Head of caudate nucleus (tissue), 42 donors: ENCODE measurements at places on chromosomes 16 and 17.

- DNase-seq, result no peak
These were observed 5.6 kb downstream of the DECR2 start for GRCh38 chr16:407253-407652.

GRCh38 chr16:710500-711075, 4.3 kb upstream of the METRN start:
- DNase-seq, result no peak

DNA sequence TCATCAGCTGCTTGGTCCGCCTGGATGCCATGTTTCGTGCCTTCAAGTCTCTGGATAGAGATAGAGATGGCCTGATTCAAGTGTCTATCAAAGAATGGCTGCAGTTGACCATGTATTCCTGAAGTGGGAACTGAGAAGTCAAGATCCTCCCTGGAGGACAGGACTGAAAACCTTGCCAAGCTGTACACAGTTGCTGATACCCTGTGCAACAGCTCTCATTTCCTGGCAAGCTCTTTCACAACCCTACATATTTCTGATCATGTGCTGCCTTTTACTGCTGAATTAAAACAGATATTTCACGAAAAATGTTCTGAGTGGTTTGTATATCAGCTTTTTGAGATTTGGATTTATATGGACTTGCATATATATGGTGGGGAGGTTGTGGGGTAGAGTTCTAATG, 898 bp downstream of the CAPNS2 start:
- no peak for DNase-seq

DNA sequence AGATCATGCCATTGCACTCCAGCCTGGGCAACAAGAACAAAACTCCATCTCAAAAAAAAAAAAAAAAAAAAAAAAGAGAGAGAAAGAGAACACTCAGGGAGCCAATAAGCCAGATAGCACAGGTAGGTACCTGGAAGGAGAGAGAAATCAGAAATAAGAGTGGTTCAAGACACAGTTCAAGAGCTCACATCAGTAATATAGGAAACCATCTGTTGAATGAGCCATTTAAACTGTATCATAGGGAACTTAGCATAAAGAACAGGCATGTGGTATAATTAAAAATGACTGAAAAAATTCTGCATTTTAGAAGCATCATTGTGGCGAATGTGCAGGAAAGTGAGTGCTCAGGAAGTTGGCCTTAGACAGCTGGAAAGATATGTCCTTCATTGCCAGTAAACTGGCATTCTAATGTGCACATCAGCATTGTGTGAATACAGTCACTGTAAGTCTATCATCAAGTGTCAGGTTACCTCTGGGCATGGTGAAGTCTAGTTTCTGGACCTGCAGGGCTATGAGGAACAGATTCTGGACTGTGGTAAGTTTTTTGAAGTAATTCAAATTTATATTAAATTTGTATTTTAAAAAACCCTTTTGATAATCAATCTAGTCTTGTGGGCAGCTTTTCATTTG, 20.4 kb downstream of the KRT12 start:
- DNase-seq, result no peak

GRCh38 chr17:44629314-44629713, 27.0 kb upstream of the MEIOC start:
- no peak for DNase-seq

GRCh38 chr16:57938936-57939871, 31.7 kb downstream of the CNGB1 start:
- peak; percentile 28 for DNase-seq

GRCh38 chr16:77190190-77190477, 856 bp upstream of the MON1B start:
- no peak for DNase-seq

- DNase-seq, result no peak
These were observed 458.7 kb upstream of the ZFHX3 start for GRCh38 chr16:73506568-73507056.

DNA sequence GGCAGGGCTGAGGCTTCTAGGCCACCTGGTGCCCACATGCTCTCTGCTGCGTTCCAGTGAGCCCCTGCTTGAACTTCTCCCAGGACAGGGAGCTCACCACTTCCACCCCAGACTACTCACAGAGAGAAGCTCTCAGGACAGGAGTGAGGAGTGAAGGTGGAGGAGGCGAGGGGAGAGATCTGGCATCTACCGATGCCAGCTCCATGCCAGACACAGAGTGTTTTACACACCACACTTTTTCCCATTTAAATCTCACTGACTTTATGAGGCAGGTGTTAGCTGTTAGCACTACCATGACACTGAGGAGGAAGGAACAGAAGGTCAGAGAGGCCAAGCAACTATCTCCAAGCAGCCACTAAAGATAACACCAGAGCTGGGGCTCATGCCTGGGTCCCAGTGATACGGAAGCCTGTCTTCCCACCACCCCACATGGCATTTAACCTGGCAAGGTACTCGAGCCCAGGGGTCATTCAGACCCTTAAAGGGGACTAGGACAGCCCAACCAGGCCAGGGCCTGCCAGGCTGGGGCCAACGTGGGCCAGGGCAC, 6.8 kb downstream of the FAM83G start:
- DNase-seq, result no peak

GRCh38 chr16:84785843-84786581, 33.8 kb upstream of the CRISPLD2 start:
- no peak for DNase-seq

GRCh38 chr17:43342589-43342890, 56.3 kb upstream of the ARL4D start:
- no peak for DNase-seq

GRCh38 chr16:69071036-69071435, 34.4 kb upstream of the HAS3 start:
- DNase-seq, result no peak

DNA sequence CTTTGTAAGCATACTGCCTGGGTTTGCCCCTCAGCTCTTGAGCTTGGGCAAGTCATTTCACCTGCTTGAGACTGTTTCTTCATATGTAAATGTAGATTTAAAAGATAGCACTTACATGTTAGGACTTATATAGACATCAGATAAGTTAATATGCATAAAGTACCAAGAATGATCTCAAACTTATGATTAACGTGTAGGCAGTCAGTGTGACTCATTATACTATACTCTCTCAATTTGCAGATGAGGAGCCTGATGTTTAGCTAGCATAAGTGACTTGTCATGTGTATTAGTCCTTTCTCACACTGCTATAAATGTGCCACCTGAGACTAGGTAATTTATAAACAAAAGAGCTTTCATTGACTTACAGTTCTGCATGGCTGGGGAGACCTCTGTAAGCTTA, 690.5 kb downstream of the KCNJ2 start:
- no peak for DNase-seq

DNA sequence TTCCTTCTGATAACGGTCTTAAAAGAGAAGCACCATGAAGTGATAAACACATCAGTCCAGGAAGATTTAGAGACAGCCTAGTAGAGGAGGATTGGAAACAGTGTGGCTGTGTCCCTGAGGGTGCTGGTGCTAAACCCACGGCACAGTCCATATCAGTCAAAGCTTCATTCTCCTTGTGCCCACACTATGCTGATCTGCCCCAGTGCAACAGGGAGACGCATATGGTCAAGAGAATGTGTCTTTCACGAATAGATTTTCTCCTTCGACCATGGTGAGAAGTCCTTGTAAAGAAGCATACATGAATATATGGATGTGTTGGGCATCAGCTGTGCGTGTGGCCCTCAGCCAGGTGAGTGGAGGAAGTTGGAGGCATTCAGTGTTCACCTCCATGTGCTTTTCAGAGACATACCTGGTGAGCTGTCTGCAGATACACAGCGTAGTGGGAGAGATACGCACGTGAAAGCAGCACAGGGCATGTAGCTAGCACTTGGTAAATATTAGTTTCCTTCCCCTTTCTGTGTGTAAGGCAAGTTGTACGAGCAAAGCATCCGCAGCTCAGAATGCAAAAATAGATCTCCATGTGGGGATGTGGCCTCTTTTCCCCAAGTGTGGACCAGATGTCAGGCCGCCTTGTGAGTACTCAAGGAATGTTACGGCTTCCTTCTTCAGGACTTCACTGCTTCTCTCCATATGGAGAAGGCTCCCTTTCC, 29.4 kb downstream of the HLF start:
- no peak for DNase-seq

DNA sequence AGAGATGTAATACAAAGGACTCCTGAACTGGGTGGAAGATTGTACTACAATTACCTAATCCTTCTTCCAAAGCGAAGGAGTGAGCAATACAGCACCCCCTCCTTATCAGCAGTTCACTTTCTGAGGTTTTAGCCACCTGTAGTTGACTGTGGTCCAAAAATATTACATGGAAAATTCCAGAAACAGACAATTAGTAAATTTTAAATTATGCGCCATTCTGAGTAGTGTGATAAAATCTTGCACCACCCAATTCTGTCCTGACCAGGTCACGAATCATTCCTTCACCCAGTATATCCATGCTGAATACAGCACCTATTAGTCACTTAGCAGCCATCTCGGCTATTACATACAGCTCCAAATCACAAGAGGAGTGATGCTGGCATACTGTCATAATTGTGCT, 23.2 kb downstream of the VPS53 start:
- DNase-seq, result no peak

DNA sequence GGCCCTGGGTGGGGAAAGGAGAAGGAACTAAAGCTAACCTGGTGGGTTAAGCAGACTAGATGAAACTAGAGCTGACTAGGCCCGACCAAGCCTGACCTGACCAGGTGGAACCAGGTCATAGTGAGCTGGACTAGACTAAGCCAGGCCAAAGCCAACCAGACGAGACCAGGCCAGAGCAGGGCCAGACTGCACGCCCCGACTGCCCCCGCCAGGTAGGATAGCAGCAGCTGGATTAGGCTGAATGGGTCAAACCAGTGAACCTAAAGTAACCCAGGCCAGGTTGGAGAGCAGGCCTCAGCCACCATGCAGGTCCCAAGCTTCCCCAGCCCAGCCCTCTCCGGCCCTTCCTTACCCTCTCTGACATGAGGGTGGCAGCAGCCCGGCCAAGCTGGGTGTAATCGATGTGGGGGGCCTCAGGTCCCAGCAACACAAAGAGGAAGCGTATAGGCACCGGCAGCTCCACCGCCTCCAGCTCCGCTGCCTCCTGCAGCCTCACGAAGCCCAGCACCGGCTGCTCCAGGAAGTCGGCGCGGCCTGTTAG, 9.1 kb downstream of the SLC4A1 start:
- DNase-seq, result no peak

- DNase-seq, result no peak
These were observed 9.2 kb upstream of the ITGA3 start for GRCh38 chr17:50046667-50047066.

- DNase-seq, result no peak
These were observed 478.8 kb upstream of the HSBP1 start for GRCh38 chr16:83328936-83329335.

GRCh38 chr16:8714174-8714573, 39.8 kb downstream of the ABAT start:
- peak; percentile 21 for DNase-seq

DNA sequence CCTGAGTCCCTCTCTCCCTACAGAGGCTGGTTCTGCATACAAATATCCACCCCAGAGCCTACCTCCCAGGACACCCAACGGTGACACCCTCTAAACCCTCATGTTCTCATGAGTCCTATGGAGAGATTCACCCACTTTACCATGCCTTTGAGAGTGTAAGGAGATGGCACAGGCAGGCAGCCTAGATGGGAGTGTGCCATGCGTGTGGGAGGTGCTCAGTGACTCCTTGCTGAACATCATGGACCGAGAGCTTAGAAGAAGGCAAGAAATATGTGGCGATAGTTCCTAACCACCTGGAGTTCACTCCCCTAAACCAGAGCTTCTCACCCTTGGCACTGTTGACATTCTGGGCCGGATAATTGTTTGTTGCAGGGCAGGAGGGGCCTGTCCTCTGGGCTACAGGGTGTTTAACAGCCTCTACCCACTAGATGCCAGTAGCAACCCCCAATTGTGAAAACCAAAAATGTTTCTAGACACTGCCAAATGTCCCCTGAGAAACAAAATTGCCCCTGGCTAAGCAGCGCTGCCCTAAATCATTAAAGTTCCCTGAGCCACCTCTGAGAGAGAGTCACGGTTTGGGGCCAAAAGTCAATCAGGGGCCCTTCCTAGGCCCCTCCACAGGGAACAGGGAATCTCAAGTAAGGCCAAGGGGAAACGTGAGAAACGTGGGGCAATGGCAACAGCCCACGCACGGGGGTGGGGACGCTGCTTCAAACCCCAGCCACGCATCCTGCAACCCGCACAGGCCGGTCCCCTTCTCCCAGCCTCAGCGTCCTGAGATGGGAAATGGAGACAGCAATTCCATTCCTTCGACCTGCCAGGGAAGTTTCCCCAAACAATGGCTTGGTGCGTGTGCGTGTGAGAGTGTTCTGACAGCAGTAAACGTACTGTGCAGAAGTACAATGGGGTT, 66.8 kb downstream of the C16orf78 start:
- DNase-seq, result no peak

DNA sequence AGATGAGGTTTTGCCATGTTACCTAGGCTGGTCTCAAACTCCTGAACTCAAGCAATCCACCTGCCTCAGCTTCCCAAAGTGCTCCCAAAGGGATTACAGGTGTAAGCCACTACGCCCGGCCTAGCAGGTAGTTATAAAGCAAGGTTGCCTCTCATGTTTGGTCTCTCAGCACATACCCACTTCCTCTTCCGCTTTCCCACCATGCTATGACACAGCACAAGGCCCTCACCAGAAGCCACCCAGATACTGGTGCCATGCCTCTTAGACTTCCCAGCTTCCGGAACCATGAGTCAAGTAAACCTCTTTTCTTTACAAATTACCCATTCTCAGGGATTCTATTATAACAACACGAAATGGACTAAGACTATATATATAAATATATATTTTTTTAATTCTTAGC, 143.6 kb downstream of the COPRS start:
- DNase-seq, result no peak

DNA sequence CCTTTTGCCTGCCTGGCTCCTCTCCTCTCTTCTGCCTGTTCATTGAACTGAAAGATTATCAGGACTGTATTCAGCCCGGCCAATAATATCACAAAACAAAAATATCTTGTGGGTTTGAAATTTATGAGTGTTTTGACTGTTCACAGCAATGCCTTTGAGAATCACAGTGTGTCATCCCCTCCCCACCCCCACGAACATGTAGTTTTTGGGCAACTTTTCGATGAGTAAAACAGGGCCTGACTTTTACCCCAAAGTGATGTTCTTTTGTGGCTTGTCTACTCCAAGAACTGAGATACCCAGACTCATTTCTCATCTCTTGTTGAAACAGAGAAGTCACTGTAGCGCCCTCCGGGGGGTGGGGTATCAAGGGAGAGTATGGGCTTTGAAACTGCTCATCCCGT, 675.7 kb downstream of the WWOX start:
- DNase-seq, result no peak

DNA sequence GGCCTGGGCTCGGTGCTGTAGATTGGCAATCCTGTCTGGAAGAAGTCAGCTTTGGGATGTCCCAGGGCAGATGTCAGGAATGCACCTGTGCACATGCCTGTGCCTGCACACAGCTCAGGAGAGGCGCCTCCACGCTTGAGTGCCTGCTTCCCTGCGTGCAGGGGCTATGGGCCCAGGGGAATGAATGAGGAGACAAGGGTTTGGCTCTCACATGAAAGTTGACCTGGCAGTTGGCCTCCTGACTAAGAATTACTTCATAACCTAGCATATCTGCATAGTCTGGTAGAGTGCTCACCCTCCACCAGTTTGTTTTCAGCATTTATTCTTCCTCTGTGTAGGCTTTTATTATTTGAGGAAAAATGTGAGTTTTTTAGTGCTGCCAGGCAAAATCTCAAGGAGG, 50.0 kb downstream of the PLD6 start:
- no peak for DNase-seq
